Mesothelial cell of epicardium (in vitro differentiated cells): ENCODE measurements at places on chromosomes 6 and 20. TPM values are rescaled to one million over a fixed set of nuclear protein-coding genes. Genes with fewer than 3 reads are reported as not detected.

SLA2 gene
- total RNA-seq: 0.16 to 0.18 TPM (median 0.18 TPM) in 3 replicates

GFRA4 gene
- total RNA-seq: not detected in 3 replicates

- DNase-seq: no peak
Measured at GRCh38 chr6:133551847-133552341, 310.7 kb downstream of the EYA4 start.

MRPL14 gene
- 46.9 to 50.9 TPM (median 49.5 TPM) in 3 replicates for total RNA-seq

ARID1B gene
- total RNA-seq: 137 to 155 TPM (median 143 TPM) in 3 replicates

DNA sequence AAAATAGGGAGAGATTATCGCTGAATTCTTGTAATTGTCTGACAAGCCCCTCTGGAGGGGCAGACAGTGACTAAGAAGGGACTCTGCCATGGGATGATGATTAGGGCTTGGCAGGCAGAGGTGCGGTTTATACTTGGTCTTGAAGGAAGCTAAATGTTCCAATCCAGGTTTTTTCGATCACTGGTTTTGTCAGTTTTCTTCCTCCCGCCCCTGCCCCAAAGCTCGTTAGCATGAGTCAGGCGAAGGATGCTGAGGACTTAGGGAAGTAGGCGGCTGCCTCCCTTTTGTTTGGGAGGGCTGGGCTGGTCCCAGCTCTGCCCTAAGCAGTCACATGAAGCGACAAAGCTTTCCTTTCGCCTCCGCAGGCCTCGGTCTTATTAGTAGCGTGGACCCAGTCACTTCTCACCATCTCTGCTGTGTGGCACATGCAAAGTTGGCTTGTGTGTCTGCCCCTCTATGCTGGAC lies 314.2 kb downstream of the CDC5L start:
- DNase-seq: no peak

DNA sequence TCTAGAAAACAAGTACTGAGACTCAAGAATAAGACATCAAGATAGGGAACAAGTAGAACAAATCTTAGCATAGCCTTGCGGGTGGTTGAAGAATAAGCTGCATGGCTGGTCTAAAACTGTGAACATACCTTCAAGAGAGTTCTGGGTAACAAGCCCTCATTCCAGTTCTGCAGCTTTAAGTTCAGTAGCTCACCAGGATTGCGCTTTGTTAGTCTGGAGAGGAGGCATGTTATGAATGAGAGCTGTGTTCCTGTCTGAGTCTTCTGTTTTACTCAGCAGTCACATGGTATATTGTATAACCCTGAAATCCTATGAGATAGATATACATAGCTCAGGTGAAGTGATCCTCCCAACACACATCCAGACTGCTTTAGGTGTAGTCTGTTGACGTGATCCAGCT lies 406.6 kb upstream of the IRAK1BP1 start:
- DNase-seq: no peak

DNA sequence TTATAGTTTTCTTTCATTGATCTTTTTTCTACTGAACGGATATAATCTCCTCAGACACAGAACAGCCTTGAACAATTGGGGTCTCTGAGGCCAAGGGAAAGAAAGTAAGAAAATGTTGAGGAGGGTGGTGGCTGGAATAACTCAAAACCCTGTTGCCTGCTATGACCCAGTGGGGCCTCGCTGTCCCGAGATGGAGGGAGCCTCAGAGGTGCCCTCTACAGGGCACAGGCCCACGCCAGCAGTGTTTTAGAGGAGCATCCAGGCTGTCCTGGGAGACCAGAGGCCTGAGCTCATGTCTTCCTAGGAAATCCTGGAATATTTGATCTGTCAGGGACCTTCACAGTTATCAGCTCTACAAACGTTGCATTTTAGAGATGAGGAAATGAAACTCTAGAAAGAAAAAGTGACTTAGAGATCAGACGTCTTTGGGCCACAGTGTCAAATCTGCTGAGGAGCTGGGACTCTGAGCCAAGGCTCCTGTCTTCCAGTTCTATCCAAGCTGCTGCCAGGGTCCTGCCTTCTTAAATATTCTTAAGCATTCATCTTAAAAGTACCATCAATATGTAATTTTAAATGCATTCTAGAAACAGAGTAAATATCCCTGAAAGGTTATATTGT lies 26.3 kb downstream of the ALDH5A1 start:
- no peak for DNase-seq

FOXA2 gene
- not detected in 3 replicates for total RNA-seq

DNA sequence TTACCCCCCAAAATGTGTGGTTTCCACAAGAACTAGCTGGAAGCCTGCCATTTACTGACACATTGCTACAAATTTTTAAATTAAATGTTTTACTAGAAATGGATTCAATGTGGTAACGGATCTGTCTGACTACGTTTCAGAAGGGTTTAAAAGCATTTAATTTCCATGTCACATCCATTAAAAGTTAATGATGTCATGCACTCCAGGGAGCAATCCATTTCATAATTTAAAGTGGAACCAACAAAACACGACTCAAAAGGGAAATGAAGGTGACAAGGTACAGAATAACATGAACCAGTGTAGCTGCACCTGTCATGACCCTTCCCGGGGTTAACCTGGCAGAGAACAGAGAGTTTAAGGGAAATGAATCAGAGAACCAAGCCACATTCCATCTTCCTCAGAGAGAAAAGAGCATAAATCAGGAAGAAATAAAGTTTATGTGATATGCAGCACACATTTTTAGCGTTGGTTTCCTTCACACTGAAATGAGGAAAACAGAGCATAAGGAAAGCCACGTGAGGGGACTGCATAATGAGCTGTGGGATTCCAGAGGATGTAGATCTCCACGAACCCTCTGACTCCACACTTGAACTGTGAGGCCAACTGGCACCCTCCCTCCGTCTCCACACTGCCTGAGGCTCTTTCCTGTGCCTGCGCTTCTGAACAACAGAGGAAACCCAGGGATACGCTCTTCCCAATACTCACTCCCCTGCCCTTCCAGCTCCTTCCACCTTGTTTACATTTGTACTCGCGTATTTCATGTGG lies 170.3 kb upstream of the AHI1 start:
- no peak for DNase-seq

- no peak for DNase-seq
Measured at GRCh38 chr6:2477666-2478065, 232.3 kb upstream of the GMDS start.

DNA sequence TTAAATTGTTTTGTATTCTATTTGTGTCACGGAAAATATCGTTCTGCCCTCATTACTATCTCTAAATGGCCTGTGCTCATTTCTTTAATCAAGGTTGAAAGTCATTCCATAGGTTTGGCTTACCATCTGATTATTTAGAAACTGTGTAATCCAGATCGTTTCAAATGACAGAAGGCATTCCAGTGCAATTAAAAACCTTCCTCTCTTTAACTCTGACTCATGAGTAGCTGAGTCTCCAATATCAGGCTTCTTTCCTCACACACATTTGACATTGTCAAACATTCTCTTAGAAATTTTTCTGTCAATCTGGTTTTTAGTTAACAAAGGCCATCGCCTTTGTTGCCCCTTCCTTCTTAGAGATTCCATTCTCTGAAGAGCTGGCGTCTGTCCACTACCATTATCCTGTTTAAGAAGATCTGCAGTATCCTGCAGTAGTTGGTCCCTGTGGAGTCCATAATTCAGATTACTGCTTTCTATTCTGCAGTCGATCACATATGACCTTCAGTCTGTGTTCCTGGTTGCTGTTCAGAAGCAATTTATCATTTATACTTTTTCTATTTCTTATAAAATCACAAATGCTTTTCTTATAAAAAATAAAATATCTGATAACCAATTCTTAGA lies 3.9 kb upstream of the TRDN start:
- DNase-seq: no peak

- no peak for DNase-seq
Measured at GRCh38 chr6:13586603-13587542, 12.5 kb downstream of the SIRT5 start.

DNA sequence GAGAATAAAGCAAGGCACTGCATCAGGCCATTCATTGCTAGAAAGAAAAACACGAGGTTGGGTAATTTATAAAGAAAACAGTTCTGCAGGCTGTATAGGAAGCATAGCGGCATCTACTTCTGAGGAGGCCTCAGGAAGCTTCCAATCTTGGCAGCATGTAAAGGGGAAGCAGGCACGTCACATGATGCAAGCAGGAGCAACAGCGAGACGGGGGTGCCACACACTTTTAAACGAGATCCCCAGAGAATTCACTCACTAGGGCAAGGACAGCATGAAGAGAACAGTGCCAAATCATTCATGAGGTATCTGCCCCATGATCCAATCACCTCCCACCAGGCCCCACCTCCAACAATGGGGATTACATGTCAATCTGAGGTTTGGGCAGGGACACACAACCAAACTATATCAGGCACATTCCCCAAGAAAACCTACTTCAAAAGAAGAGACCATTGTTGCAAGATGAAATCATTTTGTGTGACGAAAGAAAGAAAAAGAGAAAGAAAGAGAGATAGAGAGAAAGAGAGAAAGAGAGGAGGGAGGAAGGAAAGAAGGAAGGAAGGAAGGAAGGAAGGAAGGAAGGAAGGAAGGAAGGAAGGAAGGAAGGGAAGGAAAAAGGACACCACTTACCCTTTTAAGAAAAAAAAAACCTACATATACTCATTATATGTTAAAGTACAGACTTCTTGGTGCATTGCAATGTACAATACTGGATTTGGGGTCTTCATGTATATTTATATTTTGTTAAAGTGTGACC lies 95.9 kb upstream of the PLEKHG1 start:
- no peak for DNase-seq

MACROD2 gene
- total RNA-seq: 10.0 to 11.8 TPM (median 11.2 TPM) in 3 replicates

- no peak for DNase-seq
Measured at GRCh38 chr6:109472132-109472995, 10.7 kb downstream of the ZBTB24 start.

DNA sequence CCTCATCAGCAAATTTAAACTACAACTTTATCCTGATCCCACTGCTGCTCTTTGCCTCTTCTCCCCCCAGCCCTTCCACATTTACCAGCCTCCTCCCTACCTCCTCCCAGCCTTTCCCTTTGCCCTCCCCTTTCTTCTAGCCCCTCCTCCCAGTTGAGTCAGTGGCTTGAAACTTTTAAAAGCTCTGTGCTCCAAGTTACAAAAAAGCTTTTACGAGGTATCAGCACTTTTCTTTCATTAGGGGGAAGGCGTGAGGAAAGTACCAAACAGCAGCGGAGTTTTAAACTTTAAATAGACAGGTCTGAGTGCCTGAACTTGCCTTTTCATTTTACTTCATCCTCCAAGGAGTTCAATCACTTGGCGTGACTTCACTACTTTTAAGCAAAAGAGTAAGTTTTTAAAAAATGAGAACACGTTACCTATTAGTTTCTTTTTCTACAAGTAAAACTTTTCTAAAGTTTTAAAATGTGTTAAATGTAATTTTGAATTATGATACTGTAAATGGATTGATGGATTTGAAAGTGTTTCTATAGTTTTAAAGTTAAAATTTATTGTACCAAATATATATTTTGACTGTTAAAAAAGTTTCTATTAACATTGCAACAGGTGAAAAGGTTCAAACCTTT lies at the start of gene GJA1:
GJA1 (plus strand) TSS at position 203 of the 626 bp plus-strand sequence. CDS start 11,202 bp downstream, outside the sequence.
- DNase-seq: no peak

BPIFB4 gene
- total RNA-seq: not detected in 3 replicates

- no peak for DNase-seq
Measured at GRCh38 chr20:2900845-2901592, 27.7 kb downstream of the PTPRA start.

DNA sequence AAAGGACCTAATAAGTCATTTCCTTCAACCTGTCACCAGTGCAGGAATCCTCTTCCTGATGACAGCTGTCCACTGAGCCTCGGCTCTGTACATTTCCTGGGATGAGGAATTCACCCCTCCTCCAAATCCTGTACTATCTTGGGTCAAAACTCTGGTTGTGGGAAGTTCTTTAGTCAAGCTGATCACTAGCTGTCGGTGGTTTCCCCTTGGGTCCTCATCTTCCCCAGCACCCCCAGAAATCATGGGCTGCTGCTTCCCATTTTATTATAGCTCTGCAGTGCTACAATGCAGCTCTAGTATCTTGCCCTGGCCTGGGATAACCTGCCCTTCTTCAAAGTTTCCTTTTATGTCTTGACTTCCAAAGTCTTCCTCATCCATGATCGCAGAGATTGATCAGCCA lies 14.6 kb upstream of the ADA start:
- DNase-seq: no peak

- DNase-seq: no peak
Measured at GRCh38 chr6:127131772-127132376, 13.4 kb downstream of the RSPO3 start.

GRCh38 chr6:52576392-52577021 lies 353 bp downstream of the TRAM2 start:
- no peak for DNase-seq

DNA sequence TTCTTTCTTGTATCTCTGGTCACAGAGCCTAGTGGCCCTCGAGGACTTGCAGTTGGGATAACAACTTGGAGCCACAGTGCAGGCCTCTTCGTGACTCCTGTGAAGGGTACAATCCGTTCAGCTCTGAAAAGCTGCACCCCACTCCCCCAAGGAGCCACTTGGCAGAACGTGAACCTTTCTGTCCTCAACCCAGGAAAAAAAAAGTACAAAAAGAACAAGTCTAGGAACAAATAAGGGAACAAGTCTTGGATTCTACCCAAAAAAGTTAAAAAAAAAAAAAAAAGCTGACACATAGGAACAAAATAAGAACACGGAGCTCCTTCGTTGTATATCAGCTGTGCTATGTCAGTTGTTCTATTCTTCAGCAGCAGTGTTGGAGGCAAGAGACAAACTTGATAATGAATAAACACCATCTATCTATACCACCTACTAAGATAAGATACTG lies 77.9 kb upstream of the TULP1 start:
- no peak for DNase-seq

PDE7B gene
- total RNA-seq: 15.9 to 18.2 TPM (median 16.5 TPM) in 3 replicates

GRCh38 chr6:73739096-73739495 lies 43.1 kb downstream of the CD109 start:
- DNase-seq: no peak

DNA sequence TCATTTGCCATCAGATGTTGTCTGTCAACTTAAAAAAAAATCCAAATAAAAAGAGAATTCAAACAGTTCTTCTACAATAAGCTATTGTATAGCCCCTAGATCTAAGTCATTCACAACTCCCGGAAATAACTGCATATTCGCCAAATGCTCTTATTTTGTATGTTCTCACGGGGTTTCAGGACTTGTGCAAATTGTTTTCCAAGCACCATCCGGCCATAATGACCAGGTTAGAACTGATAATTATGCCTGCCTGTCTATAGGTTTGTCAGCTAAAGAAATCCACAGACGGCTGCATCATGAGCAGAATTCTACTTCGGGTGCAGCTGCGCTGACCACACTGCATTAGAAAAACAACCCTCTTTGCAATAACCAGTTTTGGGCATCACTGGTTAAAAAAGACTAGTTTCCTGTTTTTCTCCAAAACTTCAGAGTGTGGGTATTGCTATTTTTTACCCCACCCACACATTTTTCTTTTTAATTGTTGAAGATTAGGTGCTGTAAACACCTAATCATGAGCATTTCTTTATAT lies 87.7 kb downstream of the HIVEP2 start:
- DNase-seq: no peak

DNA sequence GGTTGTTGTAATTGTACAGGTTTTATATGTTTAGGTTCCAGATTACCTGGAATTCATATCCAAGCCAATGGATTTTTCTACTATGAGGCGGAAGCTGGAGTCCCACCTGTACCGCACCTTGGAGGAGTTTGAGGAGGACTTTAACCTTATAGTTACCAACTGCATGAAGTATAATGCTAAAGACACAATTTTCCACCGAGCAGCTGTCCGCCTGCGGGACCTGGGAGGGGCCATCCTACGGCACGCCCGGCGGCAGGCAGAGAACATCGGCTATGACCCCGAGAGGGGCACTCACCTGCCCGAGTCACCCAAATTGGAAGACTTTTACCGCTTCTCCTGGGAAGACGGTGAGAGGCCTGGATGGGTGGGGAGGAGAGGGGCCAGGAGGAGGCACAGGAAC lies 13.6 kb downstream of the BRPF3 start:
- DNase-seq: no peak

GRCh38 chr20:34771680-34772081 lies 53.8 kb downstream of the NCOA6 start:
- no peak for DNase-seq
